Tibial artery (tissue), 4 donors: ENCODE measurements at places on chromosomes 4 and X.

- no peak overlapping the region for H3K27ac ChIP-seq
- H3K36me3 ChIP-seq, result peaks cover 39% of the 10 kb centered on the region
- H3K27me3 ChIP-seq, result no peaks in the 10 kb centered on the region
- no peak overlapping the region for H3K4me3 ChIP-seq
- no peak for DNase-seq
Measured at GRCh38 chrX:134782796-134783195, 124.5 kb upstream of the PLAC1 start.

DNA sequence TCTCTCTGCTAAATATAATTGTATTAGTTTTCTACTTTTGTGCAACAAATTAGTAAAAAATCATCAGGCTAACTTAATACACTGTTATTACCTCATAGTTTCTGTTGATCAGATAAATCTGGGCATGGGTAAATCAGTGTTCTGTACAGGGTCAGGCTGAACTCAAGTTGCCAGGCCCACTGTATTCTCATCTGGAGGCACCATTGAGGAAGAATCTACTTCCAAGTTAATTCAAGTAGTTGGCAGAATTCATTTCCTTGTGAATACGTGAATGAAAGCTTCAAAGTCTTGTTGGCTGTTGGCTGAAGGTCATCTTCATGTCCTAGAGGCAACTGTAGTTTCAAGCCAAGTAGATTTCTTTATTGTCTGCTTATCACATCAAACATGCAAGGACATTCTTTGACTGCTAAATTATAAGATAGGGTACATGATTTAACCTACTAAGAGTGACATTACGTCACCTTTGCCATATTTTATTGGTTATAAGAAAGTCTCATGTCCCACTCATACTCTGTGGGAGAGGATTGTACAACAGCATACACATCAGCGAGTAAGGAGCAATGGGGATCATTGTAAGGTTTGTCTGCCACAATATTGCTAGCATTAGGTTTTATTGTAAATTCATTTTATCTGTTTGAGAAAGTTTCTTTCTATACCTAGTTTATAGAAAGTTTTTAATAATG lies 1219.0 kb downstream of the ARAP2 start:
- no peaks in the 10 kb centered on the region for H3K36me3 ChIP-seq
- no peak overlapping the region for H3K27ac ChIP-seq

DNA sequence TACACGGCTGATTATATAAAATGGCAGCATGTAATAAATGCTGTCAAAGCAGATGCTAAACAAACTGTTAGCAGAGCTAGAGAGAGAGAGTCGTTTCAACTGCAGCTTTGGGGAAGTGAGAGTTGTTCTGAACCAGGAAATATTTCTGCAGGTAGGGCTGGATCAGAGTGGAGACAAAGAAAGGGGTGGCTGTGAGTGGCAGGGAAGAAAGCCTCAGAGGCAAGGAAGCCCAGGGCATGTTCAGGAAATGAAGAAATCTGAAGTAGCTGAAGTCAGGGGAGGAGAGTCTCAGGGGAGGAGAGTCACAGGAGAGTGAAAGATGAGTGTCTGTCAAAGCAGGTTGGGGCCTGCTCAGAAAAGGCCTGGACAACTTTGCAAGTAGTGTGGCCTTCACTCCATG lies 48.4 kb upstream of the RPS6KA3 start:
- no peaks in the 10 kb centered on the region for H3K36me3 ChIP-seq
- no peak overlapping the region for H3K27ac ChIP-seq
- no peak for DNase-seq
- H3K4me1 ChIP-seq, result no peaks in the 10 kb centered on the region
- no peak overlapping the region for H3K4me3 ChIP-seq
- no peaks in the 10 kb centered on the region for H3K27me3 ChIP-seq

GRCh38 chr4:175386776-175387507 lies 425.1 kb downstream of the GPM6A start:
- no peak overlapping the region for H3K27ac ChIP-seq
- DNase-seq, result no peak
- H3K4me3 ChIP-seq, result no peak overlapping the region

- H3K4me3 ChIP-seq, result no peak overlapping the region
- no peak overlapping the region for H3K27ac ChIP-seq
- no peaks in the 10 kb centered on the region for H3K36me3 ChIP-seq
- no peak for DNase-seq
- no peaks in the 10 kb centered on the region for H3K27me3 ChIP-seq
- H3K4me1 ChIP-seq, result no peaks in the 10 kb centered on the region
Measured at GRCh38 chr4:46459308-46459707, 69.4 kb upstream of the GABRA2 start.

- H3K4me1 ChIP-seq, result no peaks in the 10 kb centered on the region
- no peaks in the 10 kb centered on the region for H3K27me3 ChIP-seq
- H3K27ac ChIP-seq, result no peak overlapping the region
- no peaks in the 10 kb centered on the region for H3K36me3 ChIP-seq
- no peak for DNase-seq
Measured at GRCh38 chr4:11471618-11472017, 42.9 kb upstream of the HS3ST1 start.

GRCh38 chr4:138035781-138036258 lies 206.3 kb downstream of the SLC7A11 start:
- H3K4me1 ChIP-seq, result no peaks in the 10 kb centered on the region
- no peak for DNase-seq
- H3K36me3 ChIP-seq, result no peaks in the 10 kb centered on the region
- H3K27me3 ChIP-seq, result no peaks in the 10 kb centered on the region
- H3K4me3 ChIP-seq, result no peak overlapping the region
